ENCODE measurements at places on chromosomes 2 and 18.

GRCh38 chr18:50607378-50607926 is 47.6 kb downstream of the MAPK4 start:
- DNase-seq = no peak

DNA sequence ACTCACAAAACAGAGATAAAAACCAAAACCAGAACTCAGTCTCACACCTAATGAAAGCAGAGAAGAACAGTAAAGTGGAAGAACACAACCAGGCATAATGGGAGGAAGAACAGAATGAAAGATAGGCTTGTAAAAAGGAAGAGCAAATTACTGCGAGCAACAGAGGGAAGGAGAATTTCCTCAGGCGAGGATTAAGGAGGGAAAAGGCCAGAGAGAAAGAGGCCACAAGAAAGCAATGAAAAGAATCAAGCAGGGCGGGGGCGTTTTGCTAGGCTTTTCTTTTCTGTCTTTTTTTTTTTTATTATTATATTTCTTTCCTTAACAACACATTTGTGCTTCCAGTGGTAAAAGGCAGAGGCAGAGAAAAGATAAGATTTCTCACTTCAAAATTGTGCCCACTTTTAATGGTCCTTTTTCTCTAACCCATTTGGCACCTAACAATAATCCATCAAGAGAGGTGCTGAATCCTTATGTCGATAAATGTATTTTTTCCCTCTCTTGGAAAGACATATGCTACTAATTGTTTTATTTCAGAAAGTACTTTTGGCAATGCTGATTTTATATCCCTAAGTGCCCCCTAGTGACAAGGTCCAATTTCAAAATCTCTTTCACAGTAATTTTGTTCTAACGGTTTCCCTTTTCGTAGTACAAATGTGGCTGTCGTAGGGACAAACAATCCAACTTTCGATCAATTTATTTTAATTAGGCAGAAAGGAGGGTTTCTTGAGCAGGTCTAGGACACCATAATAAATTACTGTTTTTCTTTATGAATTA is 138.7 kb upstream of the AQP4 start:
- DNase-seq = no peak

DNA sequence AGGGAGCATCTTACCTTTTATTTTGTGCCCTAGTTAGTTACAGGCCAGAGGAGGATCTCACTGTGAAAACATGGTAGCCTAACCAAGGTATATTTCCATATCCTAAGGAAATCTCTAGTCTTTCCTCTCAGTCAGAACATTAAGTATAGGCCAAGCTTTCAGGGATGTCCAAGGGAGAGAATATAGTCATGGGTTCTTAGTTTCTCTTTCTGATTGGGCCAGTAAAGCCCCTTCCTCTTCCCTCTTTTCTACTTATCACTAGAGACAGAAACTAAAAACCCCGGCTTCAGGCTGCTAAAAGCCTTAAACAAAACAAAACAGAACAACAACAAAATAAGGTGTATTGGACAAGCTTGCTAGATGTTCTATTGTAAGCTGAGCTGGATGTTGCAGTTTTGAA is 44.3 kb upstream of the TNFRSF11A start:
- no peak for DNase-seq

GRCh38 chr18:74149878-74150277 is 1.6 kb downstream of the TIMM21 start:
- DNase-seq = no peak

Data from transverse colon (tissue), 4 donors.